ENCODE measurements at places on chromosomes 1 and 21.

GRCh38 chr1:222953585-222953984, 138.7 kb downstream of the DISP1 start:
- DNase-seq = no peak

DNA sequence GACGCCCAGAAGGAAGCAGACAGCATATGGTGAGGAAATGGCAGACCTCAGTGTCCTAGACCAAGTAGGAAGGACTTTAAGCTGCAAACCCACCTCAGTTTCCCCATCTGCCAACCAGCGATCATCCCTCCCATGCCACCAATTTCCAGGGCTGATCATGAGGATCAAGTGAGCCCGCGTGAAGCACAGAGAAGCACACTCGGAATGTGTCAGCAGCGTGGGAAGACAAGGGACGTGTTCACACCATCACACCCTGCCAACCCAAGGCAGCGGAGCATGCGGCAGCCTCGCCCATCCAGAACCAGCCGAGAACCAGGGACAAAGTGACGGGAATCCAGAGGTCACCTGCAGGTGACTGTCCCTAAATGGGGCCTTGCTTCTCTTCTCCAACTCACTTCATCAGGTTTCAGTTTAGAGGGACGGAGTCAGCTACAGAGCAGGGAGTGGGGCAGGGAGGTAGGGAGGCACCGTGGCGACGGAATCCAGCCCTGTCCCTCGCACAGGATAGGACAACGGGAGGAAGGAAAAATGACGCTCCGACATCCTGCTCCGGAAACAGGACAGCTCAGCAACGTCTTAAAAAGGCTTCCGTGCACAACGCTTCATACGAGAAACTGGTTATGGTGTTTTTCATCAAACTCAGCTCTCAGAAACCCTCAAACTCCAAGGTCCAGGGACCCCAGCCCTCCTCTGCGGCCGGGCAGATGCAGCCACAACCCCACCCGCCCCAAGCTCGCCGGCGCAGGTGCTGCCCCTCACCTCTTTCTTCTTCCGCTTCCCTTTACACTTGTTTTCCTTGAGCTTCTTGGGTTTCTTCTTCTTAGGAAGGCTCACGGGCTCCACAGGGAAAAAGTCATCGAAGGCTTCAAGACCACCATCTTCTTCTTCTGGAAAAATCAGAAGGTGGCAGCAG, 12.5 kb downstream of the CHD5 start:
- DNase-seq = no peak

GRCh38 chr1:16981269-16981849, 939 bp upstream of the MFAP2 start:
- peak; percentile 47 for DNase-seq

- no peak for DNase-seq
Observed at GRCh38 chr1:233055879-233056641, 105.6 kb downstream of the NTPCR start.

DNA sequence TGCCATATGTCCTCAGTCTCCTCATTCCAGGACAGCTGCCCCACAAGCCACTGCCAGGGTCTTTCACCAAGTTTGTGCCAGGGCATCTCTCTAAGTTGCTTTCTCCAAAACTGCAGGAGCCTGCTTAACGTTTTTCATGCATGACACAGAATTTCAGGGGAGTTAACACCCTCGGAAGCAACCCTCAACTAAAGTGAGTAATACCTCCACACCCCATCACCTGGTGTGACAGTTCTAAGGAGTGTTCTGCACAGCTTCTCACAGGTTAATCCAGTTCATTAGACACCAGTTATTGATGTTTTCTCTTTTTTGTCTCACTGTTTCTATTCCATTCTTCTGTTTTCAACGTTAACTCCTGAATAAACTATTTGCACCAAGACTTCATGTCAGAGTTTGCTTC, 115.0 kb downstream of the BACH1 start:
- DNase-seq = no peak

DNA sequence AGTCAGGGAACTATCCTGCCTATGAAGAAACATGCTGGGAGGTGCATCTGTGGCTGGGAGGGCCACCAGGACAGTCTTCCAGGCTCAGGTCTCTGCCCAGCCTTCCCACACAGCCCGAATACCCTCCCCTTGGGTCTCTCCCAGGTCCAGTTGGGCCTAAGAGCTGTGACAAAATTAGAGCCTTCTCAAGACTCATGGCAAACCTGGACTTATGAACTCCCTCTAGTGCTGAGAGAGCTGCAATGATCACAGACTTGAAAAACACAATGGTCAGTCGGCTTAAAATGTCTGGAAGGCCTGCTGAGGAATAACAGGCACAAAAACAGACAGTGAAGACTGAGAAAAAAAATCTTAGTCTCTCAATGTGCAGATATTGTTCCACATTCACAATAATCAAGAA, 325.1 kb downstream of the BRINP2 start:
- DNase-seq = no peak

GRCh38 chr1:59499943-59500569, 203.2 kb downstream of the FGGY start:
- DNase-seq = no peak

GRCh38 chr1:184596950-184597645, 157.6 kb downstream of the EDEM3 start:
- peak; percentile 48 for DNase-seq

DNA sequence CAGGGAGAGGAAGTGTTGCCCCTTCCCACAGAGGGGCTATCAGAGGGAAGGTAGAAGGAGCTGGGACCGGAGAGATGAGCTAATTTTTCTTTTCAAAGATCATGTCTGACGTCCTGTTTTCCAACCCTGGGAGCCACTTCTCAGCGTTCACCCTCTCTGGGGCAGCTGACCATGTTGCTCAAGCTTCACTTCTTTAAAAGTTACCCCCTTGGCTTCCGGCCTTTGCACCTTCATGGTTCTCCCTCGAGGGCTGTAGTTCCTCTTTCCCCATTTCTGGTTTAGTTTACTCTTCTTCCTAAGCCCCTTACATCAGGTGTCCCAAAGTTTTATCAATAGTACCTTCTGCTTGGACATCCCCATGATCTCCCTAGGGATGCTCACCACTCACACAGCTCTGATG, 23.8 kb upstream of the CSF1 start:
- peak; percentile 2 for DNase-seq

DNA sequence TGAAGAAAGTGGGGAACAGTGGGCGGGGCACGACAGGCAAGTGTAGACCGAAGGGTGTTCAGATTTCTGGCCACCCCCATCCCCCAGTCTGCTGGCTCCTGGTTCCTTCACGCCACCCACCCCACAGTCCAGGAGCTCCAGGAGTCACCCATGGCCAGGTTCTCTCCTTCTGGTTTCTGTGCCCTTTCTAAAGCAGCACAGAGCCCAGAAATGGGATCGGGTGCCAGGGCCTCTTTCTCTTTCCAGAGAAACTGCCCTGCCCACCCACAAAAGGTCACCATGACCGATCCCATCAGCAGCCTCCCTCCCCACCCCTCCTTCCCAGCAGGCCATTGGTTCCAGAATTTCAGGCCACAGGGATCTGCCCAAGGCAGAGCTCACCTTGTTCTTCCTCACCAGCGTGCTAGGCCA, 3.2 kb upstream of the CELSR2 start:
- DNase-seq = peak; percentile 22

- DNase-seq = no peak
Observed at GRCh38 chr1:49226758-49227157, 450.1 kb upstream of the BEND5 start.

- DNase-seq = no peak
Observed at GRCh38 chr1:42950116-42950481, 8.6 kb downstream of the SLC2A1 start.

GRCh38 chr1:11704691-11705475, 13.4 kb downstream of the DRAXIN start:
- peak; percentile 83 for DNase-seq

DNA sequence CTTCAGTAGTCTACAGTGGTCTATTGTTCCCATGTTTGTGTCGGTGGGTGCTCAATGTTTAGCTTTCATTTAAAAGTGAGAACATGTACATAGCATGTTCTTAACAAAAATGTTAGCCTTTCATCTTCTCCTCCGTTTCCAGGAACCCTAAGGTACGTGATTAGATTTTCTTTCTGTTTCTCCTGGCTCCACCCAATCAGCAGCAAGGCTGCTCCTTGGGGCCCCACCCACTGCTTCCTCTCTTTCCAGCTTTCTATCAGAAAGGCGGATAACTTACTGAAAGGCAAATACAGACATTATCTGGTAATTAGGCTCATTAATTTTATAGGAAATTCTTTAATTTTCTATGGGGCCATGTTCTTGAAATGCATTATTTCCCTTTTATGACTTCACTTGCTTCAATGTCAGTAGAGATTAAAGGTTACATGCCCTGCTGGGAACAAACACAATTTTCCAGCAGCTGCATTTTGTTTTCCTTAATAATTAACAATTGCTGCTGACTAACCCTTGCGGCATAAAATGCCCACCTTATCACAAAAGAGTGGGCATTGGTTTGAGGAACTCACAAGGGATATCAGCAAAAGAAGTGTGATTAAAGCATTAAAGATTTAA, 324.9 kb upstream of the SNX7 start:
- no peak for DNase-seq

- no peak for DNase-seq
Observed at GRCh38 chr1:36730599-36730998, 247.9 kb upstream of the CSF3R start.

- no peak for DNase-seq
Observed at GRCh38 chr1:241730031-241730430, 78.0 kb downstream of the WDR64 start.

- DNase-seq = no peak
Observed at GRCh38 chr1:158833264-158833663, 2.1 kb downstream of the MNDA start.

GRCh38 chr1:92690212-92690906, 94.5 kb downstream of the EVI5 start:
- no peak for DNase-seq

- DNase-seq = peak; percentile 67
Observed at GRCh38 chr1:87330057-87330884, 1.6 kb downstream of the LMO4 start.

DNA sequence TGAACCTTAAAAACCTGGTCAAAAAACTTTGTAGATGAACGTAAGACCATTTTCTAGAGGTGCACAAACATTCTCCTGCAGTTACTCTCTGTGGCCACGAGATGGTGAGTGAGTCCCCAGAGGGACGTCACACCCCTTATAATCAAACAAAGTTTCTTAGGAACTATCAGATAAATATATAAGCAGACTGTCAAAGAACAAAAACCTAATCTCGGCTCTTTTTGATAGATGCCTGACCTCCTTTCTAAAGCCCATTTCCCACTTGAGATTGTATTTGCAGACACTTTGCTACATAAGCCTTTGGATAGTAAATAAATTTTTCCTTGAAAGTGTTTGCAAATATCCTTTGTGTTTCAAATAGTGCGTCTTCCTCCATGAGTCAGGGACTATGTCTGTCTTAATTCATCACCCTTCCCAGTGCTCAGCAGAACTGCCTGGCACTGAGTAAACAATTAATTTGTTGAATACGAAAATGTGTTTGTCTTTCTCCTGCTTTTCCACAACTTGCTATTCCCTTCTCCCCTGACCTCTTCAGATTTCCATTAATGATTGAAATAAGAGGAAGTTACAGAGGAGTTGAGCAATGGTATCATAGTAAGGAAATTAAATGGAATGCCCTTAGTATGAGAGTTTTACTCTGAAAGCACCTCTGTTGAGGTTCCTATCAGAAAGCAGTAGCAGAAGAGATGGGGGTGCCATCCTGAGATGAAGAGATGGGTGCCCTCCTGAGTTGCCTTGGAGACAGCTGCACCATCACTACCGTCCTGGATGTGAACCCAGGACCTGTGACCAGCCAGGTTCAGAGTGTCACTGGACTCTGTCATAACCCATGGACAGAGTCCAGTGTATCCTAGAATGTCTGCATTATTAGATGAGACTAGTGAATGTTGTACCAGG, 57.8 kb upstream of the RAVER2 start:
- DNase-seq = peak; percentile 34

- DNase-seq = peak; percentile 28
Observed at GRCh38 chr1:192506741-192507155, 68.8 kb upstream of the RGS1 start.

DNA sequence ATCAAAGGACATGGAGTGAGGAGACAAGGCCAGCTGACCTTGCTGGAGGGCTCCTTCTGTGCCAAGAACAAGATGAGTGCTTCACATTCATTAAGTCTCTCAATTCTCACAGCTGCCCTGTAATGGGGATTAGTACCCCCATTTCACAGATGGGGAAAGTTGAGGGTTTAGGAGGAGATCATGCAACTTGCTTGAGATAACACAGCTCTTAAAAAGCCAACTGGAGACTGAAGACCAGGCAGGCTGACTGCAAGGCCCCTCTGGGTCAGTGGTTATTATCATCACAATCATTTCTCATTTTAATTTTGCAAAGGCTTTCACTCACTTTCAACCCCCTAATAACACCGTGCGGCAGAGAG, 46.8 kb downstream of the GPR161 start:
- DNase-seq = no peak

GRCh38 chr1:73886716-73887115, 311.3 kb downstream of the LRRIQ3 start:
- DNase-seq = no peak

DNA sequence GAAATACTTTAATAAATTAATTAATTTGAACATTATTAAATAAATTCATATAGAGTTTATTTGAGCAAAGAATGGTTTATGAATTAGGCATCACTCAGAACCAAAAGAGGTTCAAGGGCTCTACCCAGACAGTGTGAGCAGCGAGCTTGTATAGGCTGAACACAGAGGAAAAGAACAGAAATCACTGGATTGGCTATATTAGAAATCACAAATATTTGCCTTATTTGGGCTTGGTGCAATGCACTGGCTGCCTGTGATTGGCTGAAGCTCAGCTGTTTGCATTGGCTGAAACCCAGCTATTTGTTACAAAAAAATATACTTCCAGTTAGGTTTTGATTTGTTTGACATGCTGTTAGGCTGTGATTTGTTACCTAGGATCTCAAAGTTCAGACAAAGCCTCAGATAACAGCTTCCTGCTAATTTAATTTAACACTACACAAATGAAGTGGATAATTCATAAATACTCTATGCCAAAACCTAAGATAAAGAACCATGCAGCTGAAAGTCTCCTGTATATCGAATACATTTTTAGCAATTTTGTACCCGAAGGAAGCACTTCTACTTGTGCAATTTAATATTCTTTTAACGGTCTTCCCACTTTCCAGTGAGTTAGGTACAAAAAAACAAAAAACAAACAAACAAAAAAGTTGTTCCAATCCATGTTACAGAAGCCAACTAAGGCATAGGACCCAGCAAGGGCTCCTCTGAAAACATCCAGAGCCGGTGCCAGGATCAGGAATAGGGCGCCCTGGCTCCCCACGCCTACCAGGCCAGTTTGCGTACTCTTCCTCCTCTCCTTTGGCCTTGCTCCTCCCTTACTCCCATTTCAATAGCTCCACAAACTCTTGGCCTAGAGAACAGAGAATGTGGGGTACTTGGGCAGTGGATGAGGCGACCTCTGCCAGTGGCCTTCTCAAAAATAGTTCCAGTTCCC, 179.1 kb downstream of the DUSP10 start:
- no peak for DNase-seq
